ENCODE measurements at places on chromosomes 3 and 15.

- no peak for DNase-seq
Measured at GRCh38 chr3:157384031-157384430, 52.6 kb upstream of the PTX3 start.

GRCh38 chr3:98232489-98232888 is 31.6 kb upstream of the OR5H6 start:
- DNase-seq, result no peak

DNA sequence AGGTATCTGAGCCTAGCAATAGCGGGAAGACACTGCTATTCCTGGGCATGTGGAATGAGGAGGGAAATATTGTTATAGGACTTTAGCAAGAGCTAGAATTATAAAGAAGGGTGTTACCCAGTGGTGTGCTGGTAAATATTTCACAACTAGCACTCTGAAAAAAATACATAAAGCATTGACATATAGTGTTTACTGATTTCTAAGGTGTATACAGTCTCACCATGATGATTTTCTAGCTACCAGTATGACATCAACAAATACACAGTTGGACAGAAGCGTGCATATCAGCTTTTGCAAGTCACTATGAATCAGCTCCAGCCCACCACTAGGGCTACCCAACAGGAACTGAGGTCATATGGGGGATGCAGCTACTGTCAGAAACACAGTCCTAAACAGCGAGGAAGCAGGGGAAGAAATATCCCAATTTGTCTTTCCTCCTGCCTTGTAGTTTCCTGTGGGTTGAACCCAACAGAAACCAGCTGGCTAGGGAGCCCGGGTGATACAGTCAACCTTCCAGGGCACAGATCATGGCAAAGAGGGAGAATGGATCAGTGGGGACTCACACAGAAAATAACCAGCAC is 39.6 kb downstream of the HGD start:
- no peak for DNase-seq

DNA sequence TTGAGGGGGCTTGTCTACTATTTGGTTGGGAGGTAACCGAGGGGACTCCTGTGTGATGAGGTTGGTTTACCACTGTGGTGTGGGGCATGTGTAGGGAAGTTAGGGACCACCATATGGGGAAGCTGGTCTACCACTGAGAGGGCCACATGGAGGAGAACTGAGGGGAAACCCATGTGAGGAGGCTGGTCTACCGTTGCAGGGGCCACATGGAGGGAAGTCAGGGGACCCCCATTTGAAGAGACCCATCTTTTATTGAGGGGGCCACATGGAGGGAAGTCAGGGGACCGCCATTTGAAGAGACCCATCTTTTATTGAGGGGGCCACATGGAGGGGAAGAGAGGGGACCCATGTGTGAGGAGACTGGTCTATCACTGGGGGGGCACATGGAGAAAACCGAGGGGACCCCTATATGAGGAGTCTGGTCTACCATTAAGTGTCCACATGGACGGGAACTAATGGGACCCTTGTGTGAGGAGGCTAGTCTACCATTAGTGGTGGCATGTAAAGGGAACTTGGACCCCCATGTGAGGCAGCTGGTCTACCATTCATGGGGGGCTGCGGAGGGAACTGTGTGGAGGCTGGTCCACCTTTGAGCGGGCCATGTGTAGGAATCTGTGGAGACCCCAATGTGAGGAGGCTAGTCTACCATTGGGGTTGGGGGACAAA is 165.5 kb downstream of the FBLN2 start:
- DNase-seq, result no peak

GRCh38 chr3:171967137-171967783 is 72.1 kb upstream of the FNDC3B start:
- peak; percentile 86 for DNase-seq

DNA sequence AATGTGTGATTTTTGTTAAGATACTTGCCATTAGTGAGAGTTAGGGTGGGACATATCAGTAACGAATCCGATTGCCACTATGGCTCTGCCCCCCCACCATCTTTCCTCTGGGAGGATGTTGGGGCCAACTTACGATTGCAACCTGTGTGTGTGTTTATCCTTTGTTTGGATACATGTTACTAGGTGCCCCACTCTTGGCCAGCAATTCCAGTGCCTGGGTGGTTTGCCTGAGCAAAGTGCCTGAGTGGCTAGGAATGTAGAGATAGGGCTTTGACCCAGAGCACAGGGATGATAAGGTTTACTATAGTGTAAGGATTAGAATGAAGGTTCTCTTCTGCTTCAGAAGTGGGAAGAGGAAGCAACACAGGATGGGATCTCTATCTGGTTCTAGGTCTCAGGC is 231.8 kb downstream of the TP63 start:
- DNase-seq, result no peak

DNA sequence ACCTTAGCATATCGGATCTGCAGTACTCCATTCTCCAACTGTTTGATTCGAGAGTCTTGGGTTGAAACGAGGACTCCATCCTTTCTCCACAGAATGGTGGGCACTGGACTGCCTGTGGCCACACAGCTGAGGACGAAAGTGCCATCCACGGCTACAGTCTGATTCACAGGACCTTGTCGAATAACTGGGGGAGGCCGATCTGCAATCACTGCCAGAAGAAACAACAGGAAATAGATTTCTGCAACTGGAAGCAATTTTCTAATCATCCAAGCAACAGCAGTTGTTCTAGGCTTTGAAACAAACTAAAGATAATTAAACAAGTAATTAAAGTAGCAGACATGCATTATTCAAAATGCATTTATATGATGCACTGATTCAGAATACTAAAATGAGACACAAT is 1097.7 kb downstream of the ROBO1 start:
- DNase-seq, result no peak

DNA sequence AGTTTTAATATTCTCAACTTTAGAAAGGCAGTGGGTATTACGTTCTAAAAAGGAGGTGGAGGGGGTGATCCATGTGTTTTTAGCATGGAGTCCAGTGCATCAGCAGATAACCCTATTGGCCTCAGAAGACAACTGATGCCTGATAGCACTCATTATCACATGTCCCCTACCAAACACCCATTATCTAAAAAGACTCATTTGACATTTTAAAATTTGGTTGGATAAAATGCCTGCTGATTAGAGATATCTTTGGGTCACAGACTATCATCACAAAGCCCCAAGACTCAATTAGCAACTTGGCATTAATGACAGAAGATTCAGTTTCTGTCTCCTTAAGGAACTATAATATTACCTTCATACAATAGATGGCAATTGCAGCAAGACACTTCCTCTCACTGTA is 589.3 kb downstream of the RBMS3 start:
- DNase-seq, result no peak

DNA sequence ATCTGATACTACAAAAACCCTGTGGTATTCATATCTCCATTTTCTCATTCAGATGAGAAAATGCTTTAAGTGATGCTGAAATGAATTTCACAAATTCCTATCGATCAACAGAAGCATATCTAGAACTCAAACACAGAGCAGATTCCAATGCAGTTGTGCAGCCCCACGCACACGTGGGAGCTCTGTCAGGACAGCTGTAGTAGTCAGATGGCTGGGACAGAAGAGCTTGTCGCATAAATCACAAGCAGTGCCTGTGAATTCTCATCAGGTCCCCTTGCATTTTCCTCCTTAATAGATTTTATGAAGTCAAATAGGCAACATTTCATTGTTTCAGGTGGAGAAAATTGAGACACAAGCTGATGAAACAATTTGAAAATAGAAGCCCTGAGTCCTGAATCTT is 792.3 kb downstream of the AGBL1 start:
- DNase-seq, result no peak

- no peak for DNase-seq
Measured at GRCh38 chr3:30266524-30266923, 339.9 kb upstream of the TGFBR2 start.

GRCh38 chr15:75349851-75350588 is 3.2 kb downstream of the NEIL1 start:
- DNase-seq, result no peak

DNA sequence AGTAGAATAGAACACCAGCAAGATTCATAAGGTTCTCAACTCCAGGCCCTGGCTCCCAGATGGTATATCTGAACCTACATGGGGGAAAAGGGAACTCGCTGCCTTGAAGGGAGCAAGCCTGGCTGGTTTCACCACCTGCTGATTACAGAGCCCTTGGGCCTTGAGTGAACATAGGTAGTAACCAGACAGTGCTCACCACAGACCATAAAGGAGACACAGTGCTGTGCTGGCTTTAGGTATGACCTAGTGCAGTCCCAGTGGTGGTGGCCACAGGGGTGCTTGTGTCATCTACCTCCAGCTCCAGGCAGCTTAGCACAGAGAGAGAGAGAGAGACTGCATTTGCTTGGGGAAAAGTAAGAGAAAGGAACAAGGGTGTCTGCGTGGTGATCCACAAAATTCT is 409.8 kb downstream of the FGF12 start:
- no peak for DNase-seq

DNA sequence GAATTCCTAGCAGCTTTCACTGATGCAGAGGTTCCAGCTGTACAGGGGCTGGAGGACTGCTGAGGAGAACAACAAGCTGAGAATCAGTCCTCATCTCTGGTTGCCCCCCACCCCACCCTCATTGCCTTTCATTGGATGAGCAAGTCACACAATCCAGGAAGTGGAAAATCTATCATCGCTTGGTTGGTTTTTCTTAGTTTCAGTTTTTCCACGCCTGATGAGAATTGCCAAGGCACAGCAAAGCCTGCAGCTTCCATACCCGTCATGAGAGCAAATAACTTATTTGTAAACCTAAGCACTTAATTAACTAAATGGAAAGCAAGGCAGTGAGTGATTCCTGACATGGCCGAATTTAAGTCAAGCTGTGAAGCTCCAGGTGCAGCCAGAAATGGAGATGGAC is 21.4 kb upstream of the LIPC start:
- peak; percentile 78 for DNase-seq

Data from umbilical cord (tissue), 2 donors.